ENCODE measurements at places on chromosomes 5 and 9.

GRCh38 chr9:9337129-9337528, 1275.7 kb downstream of the PTPRD start:
- DNase-seq = no peak

DNA sequence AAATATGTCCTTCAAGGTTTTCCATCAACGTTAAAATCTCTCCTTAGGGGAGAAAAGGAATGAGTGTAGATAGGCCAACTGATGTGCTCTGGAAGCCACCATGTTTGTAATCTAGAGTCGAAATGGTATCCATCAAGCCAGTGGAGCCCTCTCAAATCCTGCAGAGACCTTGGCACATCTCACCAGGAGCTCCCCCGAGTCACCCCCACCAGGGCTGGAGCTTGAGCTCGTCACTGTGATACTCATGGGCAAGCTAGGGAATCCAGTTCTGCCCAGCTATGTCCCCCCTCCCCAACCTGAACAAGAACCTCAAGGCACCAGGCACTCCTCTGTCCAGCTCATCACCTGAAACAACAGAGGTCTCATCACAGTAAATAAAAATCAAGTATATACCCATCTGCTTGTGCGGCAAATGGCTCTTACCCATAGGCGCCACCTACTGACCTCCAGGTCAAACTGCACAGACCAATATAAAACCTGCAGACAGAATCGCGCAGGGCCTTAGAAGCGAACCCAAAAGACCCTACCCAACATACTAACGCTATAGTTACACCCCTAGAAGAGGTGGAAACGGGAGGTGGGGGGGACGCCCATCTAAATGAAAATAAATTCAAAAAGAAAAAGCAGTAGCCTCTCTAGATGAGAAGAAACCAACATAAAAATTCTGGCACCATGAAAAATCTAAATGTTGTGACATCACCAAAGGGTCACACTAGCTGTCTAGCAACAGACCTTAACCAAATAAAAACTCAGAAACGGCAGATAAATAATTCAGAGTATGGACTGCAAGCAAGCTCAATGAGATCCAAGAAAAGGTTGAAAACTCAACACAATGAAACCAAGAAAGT, 75.0 kb downstream of the TTC39B start:
- no peak for DNase-seq

DNA sequence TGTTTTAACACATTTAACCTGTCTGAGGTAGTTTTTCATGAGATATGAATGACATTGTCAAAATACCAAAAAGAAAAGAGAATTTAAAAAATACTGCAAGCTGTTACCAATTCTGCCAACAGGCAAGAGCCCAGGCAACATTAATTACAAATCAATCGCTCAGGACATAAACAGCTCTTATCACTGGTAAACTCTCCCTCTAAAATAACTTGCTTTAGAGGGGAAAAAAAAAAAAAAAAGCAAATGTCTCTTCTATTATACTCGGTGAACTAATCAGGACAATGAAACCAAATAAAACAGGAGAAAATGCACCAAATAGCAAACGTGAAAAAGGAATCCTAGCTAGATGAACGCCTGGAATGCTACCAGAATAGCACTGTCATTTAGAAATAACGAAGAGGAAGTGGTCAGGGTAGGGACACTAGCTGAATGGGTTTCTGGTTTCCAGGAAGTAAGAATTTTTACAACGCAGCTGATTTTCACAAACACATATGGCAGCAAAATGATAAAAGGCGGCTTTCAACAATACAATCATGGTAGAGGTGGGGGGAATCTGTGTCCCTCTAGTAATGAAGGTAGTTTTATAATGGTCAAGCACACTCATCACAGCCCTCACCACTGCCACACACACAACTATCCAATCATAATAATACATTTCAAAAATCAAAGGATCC, 94.9 kb downstream of the DENND1A start:
- DNase-seq = peak; percentile 33

- DNase-seq = no peak
Observed at GRCh38 chr5:115649541-115649940, 23.7 kb upstream of the TMED7 start.

GRCh38 chr9:119368681-119369581, at the start of gene BRINP1:
Gene BRINP1, minus strand, starts transcription at chr9:119369435. Its CDS starts 56,080 bp downstream, at chr9:119313355.
- DNase-seq = no peak

GRCh38 chr5:34957321-34957720, 28.0 kb downstream of the DNAJC21 start:
- no peak for DNase-seq

DNA sequence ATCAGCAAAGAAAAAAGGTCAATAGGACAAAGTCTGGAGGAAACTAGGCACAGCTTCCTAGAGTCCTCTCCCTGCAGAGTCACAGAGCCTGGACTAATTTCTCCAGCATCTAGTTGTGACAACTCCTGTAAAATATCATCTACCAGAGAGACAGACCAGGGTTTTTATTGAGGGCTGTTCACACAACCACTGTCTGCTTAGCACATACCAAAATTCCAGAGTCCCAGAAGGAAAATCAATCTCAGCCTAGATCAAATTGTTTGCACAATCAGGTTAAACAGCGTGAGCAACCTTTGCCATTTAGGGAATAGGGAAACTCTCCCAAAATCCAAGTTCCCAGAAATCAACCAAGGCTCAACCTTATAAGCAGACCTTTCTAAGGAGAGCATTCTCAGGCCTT, 190.3 kb downstream of the SYK start:
- DNase-seq = no peak

- no peak for DNase-seq
Observed at GRCh38 chr9:90047828-90048227, 443.0 kb downstream of the GADD45G start.

GRCh38 chr5:139708877-139709581, 60.9 kb downstream of the CXXC5 start:
- DNase-seq = no peak

DNA sequence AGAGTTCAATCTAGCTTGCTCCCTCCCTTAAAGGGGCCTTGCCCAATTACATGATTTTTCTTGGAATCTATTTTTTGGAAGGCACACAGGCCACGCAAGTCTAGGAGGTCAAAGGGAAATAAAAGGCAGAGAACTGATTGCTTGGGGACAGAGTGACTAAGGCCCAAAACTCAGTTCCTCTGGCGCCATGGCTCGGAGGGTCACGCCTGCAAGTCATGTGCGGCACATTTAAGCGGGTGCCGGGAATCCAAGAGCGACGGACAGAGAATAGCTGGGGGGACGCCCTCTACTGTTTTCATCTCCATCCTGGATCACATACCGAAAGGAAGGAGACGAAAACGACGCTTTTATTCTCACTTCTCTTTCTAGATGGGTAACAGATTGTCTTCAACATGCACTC, 78.6 kb downstream of the FREM1 start:
- DNase-seq = no peak

- DNase-seq = no peak
Observed at GRCh38 chr5:93513298-93513697, 67.7 kb downstream of the NR2F1-AS1 start.

GRCh38 chr5:139964266-139964993, 78.7 kb downstream of the NRG2 start:
- no peak for DNase-seq

- peak; percentile 52 for DNase-seq
Observed at GRCh38 chr9:129702589-129703520, 37.4 kb downstream of the PRRX2 start.

DNA sequence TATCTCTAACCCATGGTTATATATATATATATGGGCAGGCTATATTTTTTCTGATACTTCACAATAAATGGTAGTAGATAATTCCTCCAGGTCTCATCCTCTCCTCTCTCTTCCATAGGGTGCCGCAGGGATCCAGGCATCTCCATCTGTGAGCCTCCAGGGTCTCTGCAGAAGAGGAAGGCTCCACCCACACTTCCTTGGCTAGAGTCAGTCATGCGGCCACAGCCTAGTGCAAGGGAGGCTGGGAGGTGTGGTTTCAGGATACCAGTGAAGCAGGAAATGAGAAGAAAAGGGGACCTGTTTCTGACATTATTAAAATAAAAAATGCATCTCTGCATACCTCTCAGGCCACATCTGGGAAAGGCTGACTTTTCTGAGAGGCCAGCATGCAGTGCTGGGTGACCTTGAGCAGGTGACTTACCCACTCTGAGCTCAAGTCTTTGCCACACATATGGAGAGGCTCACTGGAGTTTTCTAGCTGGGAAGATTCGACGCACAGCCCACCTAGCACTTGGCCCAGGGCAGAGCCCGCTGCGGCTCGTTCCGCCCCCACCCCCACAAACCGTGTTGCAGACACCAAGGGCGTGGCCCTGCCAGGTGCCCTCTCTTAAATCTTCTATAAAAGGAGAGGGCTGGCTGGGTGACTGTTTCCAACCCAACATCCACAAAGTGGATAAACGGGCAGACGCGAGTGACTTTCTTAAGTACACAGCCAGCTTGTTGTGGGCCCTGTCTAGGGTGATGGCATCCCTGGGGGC, 47.9 kb downstream of the OLFM1 start:
- no peak for DNase-seq

GRCh38 chr5:147752033-147752432, 30.5 kb downstream of the JAKMIP2 start:
- no peak for DNase-seq

DNA sequence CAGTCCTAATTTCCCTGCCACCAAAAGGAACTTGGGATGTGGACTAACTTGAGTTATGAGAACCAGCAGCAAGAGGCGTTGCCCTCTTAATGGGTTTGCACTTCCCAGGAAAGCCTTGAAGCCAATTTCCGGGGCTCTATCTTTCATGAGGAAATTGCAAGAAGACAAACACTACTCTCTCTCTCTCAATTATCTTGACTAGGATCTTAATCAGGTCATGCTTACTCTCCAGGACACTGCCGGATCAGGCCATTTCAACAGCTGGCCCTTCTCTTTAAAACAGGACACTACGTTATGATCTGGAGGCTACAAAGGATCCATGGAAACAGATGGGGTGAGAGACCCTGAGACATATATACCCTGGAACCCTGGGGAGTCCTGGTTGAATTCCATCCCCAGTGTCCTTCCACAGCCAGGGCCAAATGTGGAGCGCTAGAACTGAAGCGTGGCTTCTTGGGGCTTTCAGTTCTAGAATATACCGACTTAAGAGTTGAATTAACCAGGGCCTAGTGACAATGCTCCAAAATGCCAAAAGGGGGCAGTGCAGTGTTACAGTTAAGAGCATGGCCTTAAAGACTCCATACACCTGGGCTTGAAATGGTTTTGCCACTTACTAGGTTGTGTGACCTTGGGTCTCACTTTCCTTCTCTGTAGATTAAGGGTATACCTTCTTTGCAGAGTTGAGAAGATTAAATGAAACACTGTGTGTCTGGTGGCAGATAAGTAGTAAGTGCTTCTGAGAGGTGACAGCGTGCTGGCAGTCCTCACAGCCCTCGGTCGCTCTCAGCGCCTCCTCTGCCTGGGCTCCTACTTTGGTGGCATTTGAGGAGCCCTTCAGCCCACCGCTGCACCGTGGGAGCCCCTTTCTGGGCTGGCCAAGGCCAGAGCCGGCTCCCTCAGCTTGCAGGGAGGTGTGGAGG, 21.1 kb downstream of the FAM219A start:
- peak; percentile 61 for DNase-seq

DNA sequence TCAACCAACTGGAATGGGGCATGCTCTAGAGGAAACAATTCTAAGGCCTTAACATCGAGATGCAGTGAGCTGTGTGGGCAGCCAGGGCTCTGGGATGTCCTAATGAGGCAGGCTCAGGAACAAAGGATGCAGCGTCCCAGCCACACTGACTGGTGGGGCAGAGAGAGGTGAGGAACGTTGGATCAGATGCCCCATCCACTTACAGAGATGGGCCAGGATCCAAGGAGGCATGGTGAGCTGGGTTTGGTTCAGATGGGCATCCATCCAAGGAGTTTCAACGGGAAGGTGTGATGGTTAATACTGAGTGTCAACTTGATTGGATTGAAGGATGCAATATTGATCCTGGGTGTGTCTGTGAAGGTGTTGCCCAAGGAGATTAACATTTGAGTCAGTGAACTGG, 15.5 kb upstream of the MARCHF6 start:
- no peak for DNase-seq

DNA sequence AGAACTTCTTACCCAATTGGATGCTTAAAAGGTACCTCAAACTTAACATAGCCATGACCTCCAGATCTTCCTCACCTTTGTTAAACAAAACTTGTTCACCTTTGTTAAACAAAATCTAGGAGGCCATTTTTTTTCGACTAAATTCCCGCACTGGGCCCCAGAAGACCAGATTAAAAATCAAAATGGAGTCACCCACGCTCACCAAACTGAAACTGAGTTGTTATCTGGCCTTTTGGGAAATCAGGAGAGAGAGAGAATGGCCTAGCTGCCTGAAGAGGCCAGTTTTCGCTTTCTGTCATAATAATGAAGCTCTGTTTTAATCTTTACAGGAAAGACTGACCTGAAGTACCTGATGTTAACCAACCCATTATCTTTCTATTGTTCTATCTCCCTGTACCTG, 69.4 kb downstream of the FYB1 start:
- DNase-seq = no peak

- DNase-seq = no peak
Observed at GRCh38 chr9:94899464-94900221, 173.1 kb downstream of the AOPEP start.

DNA sequence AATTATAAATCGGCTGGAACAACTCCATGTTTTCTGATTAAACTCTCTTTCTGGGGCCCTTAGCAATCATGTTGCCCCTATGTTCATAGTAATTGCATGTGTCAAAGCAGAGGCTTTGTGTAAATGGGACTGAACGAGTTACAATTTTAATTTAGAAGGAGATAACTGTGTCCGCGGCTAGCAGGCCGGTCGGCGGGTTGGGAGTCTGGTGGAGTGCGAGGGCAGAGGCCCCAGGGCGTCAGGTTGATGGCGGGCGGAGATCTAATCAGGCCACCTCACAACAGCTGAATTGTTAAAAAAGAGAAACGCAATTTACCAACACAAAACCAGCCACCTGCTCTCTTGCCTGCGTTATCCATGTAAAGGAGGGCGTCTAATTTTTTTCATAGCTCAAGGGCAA, 134.9 kb upstream of the LPCAT1 start:
- DNase-seq = no peak

DNA sequence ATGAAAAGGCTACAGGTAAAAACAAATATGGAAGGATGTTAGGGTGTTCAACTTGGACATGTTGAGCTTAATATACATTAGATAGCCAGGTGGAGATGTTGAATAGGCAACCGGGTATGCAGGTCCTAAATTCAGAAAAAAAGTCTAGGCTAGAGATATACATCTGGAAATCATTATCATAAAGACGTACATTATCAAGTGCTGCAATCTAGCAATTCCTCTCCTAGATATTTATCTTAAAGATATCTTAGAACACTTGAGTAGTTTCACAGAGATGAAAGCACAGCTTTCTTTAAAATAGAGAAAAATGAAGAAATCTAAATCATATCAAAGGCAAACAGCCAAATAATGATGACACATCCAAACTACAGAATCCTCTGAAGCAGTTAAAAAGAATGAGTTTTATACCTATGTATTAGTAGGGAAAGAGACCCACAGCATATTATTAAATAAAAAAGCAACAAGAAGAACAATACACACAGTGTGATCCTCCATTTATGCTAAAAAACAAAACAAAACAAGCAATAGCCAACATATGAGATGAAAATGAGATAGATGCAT, 3.8 kb downstream of the NUDCD2 start:
- no peak for DNase-seq

- DNase-seq = no peak
Observed at GRCh38 chr9:97311798-97312500, 4.5 kb downstream of the CCDC180 start.

Measured in HL-60 (cell line).